Vagina (tissue), 2 donors: ENCODE measurements at places on chromosomes 7 and 10. TPM values are rescaled to one million over a fixed set of nuclear protein-coding genes. Genes with fewer than 3 reads are reported as not detected.

Gene C7orf33
- not detected for total RNA-seq

Gene APBB1IP
- total RNA-seq: 7.4 TPM

Gene CEP55
- 3.2 TPM for total RNA-seq

Gene GIMAP7
- total RNA-seq: 16.0 TPM

Gene PPP1R3C
- 26.3 TPM for total RNA-seq

Gene PILRB
- 56.0 TPM for total RNA-seq

Gene CLCN1
- not detected for total RNA-seq

Gene IGF2BP3
- total RNA-seq: 11.8 TPM

Gene ABCB4
- total RNA-seq: 0.49 TPM

DNA sequence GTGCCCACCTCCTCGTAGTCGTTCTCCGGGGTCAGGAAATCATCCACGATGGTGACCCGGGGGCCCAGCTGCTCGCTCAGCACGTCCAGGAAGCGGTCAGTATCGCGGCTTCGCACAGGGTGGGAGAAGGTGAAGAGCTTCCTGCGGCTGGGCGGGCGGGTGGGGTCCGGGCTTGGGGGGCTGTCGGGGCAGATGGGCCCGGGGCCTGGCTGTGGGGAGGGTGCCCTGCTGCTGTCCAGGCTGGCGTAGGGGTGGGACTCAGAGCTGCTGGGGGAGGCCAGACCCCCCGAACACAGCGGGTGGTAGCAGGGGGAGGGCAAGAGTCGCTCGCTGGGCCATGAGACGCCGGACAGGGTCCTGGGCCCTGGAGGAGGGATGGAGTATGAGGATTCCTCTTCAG, 42.3 kb downstream of the GRID2IP start:
- H3K27me3 ChIP-seq: no peaks in the 10 kb centered on the region
- no peak for DNase-seq
- H3K36me3 ChIP-seq: no peaks in the 10 kb centered on the region
- no peak overlapping the region for H3K4me3 ChIP-seq
- no peak overlapping the region for H3K27ac ChIP-seq

- peaks cover 60% of the 10 kb centered on the region for H3K4me1 ChIP-seq
- peak overlapping the region; percentile 98 for H3K4me3 ChIP-seq
- H3K27me3 ChIP-seq: no peaks in the 10 kb centered on the region
- no peaks in the 10 kb centered on the region for H3K36me3 ChIP-seq
- H3K27ac ChIP-seq: peak overlapping the region; percentile 99
Observed at GRCh38 chr10:102646610-102647442, 2.5 kb downstream of the TRIM8 start.

DNA sequence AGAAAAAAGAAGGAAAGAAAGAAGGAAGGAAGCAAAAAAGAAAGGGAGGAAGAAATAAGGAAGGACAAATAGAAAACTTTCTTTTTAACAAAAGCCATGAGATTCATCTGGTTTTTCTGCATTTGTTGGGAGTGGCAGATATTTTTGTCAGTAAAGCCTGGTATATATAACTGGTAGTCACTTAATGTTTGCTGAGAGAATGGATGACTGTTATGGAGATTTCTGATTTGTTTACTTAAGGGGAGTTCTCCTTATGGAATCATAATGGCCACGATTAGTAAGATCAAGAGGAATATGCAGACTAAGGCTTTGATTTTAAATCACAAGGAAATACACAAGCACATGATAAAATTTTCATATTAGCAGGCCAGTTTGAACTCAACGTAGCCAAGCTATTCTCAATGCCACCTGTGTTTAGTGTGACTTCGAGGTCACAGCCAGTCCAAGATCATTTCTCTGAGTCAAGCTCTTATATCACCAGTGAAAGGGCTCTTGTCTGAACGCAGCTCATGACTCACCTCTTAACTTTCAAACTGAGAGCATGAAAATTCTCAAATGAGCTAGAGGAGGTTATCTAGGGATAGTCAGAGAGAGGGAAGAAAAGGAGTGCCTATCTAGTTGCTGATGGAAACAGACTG, 445.1 kb upstream of the ZMIZ1 start:
- no peaks in the 10 kb centered on the region for H3K27me3 ChIP-seq
- no peak overlapping the region for H3K27ac ChIP-seq
- DNase-seq: no peak
- no peaks in the 10 kb centered on the region for H3K4me1 ChIP-seq
- no peaks in the 10 kb centered on the region for H3K36me3 ChIP-seq

DNA sequence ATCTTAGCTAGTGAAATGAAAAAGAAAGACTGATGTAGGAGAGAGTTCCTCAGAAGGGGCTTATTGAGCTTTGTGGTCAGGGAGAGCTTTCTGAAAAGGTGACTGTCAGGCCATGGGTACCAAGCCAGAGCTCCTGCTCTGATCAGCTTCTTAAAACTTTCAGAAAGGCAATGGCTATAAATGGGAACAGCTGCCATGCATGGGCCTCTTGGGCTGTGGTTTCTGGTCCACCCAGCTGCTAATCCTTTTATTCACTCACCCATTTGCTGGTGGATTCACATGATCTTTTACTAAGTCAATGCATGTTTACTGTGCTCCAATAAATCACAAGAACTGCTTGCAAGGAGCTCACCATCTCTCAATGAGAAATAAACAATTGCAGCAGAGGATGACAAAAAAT, 60.1 kb upstream of the ZPBP start:
- no peaks in the 10 kb centered on the region for H3K36me3 ChIP-seq
- DNase-seq: no peak
- no peaks in the 10 kb centered on the region for H3K27me3 ChIP-seq
- no peak overlapping the region for H3K4me3 ChIP-seq
- no peak overlapping the region for H3K27ac ChIP-seq

DNA sequence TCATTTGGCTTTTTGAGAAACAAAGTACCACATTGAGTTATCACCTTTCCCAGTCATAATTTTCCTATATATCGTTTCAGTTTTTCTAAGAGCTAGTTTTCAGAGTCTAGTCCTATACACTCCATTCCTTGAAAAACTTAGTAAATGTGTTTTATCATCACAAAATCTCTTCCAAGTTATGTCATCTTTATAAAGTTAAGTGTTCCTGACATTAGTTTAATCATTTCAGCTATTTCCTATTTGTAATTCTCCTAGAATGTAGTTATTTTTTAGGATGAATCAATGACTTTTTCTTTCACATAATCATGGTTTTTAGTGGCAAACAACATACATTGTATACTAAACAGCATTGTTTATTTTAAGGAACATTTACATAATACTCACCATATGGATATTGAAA, 191.7 kb upstream of the BET1 start:
- no peak overlapping the region for H3K4me3 ChIP-seq
- no peak for DNase-seq
- H3K36me3 ChIP-seq: no peaks in the 10 kb centered on the region
- H3K27me3 ChIP-seq: no peaks in the 10 kb centered on the region
- no peak overlapping the region for H3K27ac ChIP-seq
- H3K4me1 ChIP-seq: no peaks in the 10 kb centered on the region

GRCh38 chr10:133269367-133269766, 7.3 kb downstream of the ADAM8 start:
- no peak for DNase-seq
- H3K4me1 ChIP-seq: no peaks in the 10 kb centered on the region
- no peaks in the 10 kb centered on the region for H3K36me3 ChIP-seq
- no peak overlapping the region for H3K4me3 ChIP-seq
- no peaks in the 10 kb centered on the region for H3K27me3 ChIP-seq

DNA sequence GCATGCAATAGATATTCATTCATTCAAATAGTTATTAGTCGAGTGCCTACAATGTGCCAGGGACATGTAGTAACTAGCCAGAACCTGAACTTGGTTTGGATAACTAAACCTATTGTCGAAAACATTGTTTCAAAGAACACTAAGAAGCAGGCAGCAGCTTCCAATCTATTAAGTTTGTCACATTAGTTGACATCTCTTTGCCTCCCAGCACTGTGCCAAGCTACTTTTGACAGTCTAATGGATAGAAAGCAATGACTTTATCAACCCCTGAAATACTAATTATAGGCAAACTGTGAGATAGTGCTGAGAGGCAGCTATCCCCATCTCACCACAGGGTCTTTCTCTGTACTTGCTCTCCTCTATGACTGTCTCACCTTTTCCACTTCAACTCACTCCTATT, 22.4 kb upstream of the RELN start:
- no peaks in the 10 kb centered on the region for H3K27me3 ChIP-seq
- no peak overlapping the region for H3K4me3 ChIP-seq
- no peaks in the 10 kb centered on the region for H3K4me1 ChIP-seq

- no peak for DNase-seq
- H3K27ac ChIP-seq: no peak overlapping the region
- no peaks in the 10 kb centered on the region for H3K4me1 ChIP-seq
- H3K36me3 ChIP-seq: no peaks in the 10 kb centered on the region
- H3K4me3 ChIP-seq: no peak overlapping the region
- no peaks in the 10 kb centered on the region for H3K27me3 ChIP-seq
Observed at GRCh38 chr7:121030308-121030707, 41.8 kb downstream of the CPED1 start.

GRCh38 chr7:138700857-138701536, at the start of gene SVOPL:
TSS of gene SVOPL (minus strand) at chr7:138701362. CDS start at chr7:138679045, 22,317 bp downstream.
- no peak within 1 kb of the TSS for H3K27ac ChIP-seq
- no peaks in the 10 kb centered on the region for H3K36me3 ChIP-seq
- no peak within 1 kb of the TSS for H3K4me3 ChIP-seq
- no peak for DNase-seq
- no peaks in the 10 kb centered on the region for H3K27me3 ChIP-seq
- no peaks in the 10 kb centered on the region for H3K4me1 ChIP-seq

DNA sequence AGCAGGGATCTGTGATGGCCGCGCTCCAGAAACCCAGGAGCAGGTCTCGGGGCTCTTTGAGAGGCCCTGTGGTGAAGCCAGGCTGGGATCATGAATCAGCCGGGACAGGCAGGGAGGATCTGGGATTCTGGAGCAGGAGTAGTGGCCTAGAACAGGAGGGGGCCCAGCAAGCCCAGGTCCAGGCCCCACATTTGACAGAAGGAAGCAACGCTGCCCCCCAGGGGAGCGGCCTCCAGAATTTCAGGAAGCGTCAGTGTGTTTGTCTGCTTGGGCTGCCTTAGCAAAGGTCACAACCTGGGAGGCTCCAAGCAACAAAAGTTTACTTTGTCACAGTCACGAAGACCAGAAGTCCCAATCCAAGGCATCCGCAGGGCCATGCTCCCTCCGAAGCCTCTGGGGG, 36.8 kb downstream of the CLRN3 start:
- no peak overlapping the region for H3K27ac ChIP-seq
- H3K36me3 ChIP-seq: no peaks in the 10 kb centered on the region
- H3K4me3 ChIP-seq: no peak overlapping the region
- no peaks in the 10 kb centered on the region for H3K4me1 ChIP-seq

DNA sequence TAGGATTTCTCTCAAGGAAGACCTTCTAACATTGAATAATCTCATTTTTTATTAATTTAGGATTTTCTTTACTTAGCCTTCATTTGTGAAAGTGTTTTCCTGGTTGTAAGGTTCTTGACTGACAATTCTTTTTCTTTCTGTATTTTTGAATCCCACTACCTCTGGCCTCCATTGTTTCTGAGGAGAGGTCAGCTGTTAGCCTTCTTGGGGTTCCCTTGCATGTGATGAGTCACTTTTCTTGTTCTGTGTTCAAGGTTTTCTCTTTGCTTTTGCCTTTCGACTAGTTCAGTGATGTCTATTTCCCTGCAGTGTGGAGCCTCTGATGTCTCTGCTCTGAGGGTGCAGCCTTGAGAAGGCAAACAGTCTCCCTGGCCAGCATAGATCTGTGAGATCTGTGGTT, 304.1 kb upstream of the ZNF32 start:
- no peak for DNase-seq
- no peaks in the 10 kb centered on the region for H3K36me3 ChIP-seq
- H3K27me3 ChIP-seq: no peaks in the 10 kb centered on the region
- no peak overlapping the region for H3K4me3 ChIP-seq
- H3K27ac ChIP-seq: no peak overlapping the region

GRCh38 chr10:19971343-19972052, 155.3 kb downstream of the PLXDC2 start:
- no peak overlapping the region for H3K4me3 ChIP-seq
- peaks cover 16% of the 10 kb centered on the region for H3K4me1 ChIP-seq
- H3K27ac ChIP-seq: no peak overlapping the region

- H3K27me3 ChIP-seq: no peaks in the 10 kb centered on the region
- H3K4me3 ChIP-seq: no peak overlapping the region
- H3K4me1 ChIP-seq: no peaks in the 10 kb centered on the region
- H3K36me3 ChIP-seq: no peaks in the 10 kb centered on the region
Observed at GRCh38 chr7:93374345-93374940, 142.3 kb downstream of the VPS50 start.

DNA sequence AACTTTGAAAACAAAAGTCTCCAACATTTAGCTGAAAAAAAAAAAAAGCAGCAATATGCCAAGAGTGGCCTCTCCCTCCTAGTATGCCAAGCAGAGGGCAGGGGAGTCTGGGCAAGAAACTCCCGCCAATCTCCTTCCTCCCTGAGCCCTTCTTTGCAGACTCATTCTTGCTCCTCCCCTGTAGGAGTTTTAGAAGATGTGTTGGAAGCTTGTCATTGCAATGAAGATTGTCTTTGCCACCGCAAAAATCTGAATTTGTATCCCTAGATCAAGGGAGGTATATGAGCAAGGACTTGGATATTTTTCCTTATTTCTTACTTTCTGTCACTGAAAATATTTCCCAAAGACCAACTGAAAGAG, 2.6 kb upstream of the TNS3 start:
- H3K4me3 ChIP-seq: no peak overlapping the region
- no peak overlapping the region for H3K27ac ChIP-seq
- H3K27me3 ChIP-seq: no peaks in the 10 kb centered on the region

GRCh38 chr7:96708872-96709271, 774 bp downstream of the SEM1 start:
- H3K36me3 ChIP-seq: peaks cover 6% of the 10 kb centered on the region
- no peak for DNase-seq
- H3K27ac ChIP-seq: peak overlapping the region; percentile 76
- peak overlapping the region; percentile 89 for H3K4me3 ChIP-seq
- H3K27me3 ChIP-seq: no peaks in the 10 kb centered on the region

GRCh38 chr10:97777143-97777542, 5.3 kb upstream of the SFRP5 start:
- no peaks in the 10 kb centered on the region for H3K4me1 ChIP-seq
- DNase-seq: no peak
- no peaks in the 10 kb centered on the region for H3K27me3 ChIP-seq
- no peak overlapping the region for H3K27ac ChIP-seq

DNA sequence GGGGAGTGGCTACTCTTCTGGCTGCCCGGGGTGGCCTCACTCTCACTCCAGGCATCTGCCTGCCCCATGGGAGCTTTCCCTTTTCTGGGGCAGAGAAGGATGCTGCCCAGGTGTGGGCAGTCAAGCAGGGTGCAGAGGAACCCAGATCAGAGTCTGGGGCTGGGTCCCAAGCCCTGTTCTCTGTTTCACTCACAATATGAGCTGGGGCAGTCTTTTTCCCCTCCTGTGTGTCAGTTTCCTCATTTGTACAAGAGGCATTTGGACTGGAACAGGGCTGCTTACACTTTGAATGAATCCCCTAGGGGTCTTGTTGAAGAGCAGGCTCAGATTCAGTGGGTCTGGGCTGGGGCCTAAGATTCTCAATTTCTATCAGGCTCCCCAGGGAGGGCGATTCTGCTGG, 38.4 kb upstream of the AQP1 start:
- H3K27me3 ChIP-seq: no peaks in the 10 kb centered on the region
- no peaks in the 10 kb centered on the region for H3K4me1 ChIP-seq
- no peaks in the 10 kb centered on the region for H3K36me3 ChIP-seq
- no peak overlapping the region for H3K4me3 ChIP-seq

- no peak overlapping the region for H3K4me3 ChIP-seq
- no peaks in the 10 kb centered on the region for H3K4me1 ChIP-seq
- no peaks in the 10 kb centered on the region for H3K36me3 ChIP-seq
- DNase-seq: no peak
- H3K27me3 ChIP-seq: no peaks in the 10 kb centered on the region
Observed at GRCh38 chr10:112509558-112510291, 62.7 kb downstream of the VTI1A start.

- H3K27ac ChIP-seq: no peak overlapping the region
- no peaks in the 10 kb centered on the region for H3K27me3 ChIP-seq
- no peaks in the 10 kb centered on the region for H3K4me1 ChIP-seq
- DNase-seq: no peak
Observed at GRCh38 chr10:44715136-44715535, 196.0 kb upstream of the TMEM72 start.

- no peak overlapping the region for H3K4me3 ChIP-seq
- no peak overlapping the region for H3K27ac ChIP-seq
- peaks cover 20% of the 10 kb centered on the region for H3K4me1 ChIP-seq
Observed at GRCh38 chr7:130274983-130275591, 8.4 kb downstream of the CPA2 start.
